ENCODE measurements at places on chromosomes 13 and 19. TPM values are rescaled to one million over a fixed set of nuclear protein-coding genes. Genes with fewer than 3 reads are reported as not detected.

DNA sequence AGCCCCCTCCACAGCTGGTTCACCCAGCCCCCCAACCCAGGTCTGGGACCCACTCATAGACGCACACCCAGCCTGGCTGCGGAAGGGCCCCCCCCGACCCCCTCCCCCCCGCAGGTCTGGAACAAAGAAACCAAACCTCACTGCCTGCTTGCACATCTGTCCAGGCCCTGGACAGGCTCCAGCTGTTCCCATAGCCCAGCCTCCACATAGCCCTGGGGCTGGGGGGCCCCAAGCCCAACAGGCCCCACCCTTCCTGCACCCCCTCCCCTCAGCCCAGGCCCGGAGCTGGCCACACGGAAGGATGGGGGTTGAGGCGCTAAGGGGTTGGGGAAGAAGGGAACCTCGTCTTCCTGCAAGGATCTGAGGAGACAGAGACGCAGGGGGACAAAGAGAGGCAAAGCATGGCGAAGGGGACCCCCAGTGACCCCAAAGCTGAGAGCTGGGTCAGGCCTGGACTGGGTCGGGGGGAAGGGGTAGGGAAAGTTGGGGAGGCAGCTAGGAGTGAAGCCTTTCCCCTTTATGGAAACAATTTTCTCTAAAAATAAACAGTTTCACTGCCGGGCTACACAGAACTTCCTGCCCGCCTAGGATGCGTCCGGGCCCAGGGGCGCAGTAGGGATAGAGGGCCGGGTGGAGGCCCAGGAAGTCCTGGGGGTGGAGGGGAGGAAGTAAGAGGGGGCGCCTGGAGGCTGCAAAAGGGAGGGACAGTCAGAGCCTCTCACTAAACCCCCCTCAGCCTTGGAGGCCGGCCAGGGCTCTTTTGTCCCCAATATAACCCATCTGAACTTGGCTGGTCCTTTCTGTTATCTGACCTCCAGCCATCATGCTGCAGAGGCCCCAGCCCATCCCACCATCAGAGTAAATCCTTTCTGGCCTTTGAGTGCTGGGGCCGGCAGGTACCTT lies 2.4 kb downstream of the KANK2 start:
- ATAC-seq, result no peak

DNA sequence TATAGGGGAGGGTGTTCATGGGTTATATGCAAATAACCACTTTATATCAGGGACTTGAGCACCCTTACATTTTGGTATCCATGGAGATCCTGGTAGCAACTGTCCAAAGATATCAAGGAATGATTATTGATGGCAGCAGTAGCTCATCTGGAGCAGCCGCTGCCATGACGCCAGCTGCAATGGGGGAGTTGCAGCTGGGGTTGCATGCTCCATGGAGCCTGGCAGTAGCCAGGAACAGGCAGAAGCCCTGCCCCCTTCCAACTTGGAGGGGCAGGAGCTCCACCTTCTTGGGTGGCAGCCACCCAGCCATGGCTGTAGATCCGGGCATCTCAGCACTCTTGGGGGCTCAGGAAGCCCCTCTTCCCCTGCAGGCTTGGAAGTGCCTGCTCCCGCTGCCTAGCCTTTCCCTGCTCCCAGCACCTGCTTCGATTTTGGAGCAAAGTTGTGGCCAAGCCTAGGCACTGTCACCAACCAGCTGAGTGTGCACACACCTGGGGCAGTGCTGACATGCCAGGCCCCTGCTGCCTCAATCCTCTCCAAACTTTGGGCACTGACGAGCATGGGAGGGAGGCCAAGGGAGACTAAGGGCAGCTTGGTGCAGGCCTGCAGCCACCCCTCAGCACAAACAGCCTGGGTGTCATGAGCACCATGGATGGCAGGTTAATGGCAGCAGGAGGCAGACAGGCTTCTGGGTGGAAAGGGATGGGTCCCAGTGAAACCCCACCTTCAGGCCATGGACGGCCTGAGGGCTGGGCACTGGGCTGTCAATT lies 235.6 kb upstream of the CSNK1A1L start:
- no peak for ATAC-seq

DNA sequence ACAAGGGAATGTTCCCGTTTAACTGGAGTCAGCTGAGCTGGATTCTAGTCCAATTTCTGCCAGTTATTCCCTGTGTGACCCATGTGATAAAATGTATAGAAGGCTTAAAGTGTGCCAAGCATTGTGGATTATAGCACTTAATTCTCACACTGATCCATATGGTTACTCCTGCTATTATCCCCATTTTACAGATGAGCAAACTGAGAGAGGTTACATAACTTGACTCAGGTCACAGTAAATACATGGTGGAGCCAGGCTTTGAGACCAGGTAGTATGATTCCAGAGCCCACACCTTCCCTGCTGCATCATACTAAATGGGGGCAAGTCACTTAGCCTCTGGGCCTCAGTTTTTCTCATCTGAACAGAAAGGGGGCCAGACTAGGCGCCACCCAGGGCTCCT lies 2.0 kb upstream of the DHRS12 start:
- no peak for ATAC-seq

GRCh38 chr13:30466358-30466714 lies 600 bp upstream of the HMGB1 start:
- ATAC-seq, result no peak

DNA sequence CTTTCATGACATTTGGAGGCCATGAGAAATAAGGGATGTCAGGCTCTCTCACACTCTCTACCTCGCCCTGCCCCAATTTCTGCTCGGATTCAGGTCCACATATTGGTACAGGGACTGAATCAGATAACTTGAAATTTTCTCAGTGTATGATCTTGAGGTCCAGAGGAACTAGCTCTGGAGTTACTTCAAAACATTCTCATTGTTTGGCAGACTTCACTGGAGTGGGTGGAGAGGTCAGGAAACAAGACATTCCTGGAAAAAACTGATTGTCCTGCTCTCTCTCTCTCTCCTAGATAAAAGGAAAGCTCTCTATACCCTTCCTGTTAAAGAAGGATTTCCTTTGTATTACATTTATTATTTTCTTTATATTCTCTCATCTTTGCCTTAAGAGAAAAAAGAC lies 428.1 kb upstream of the DACH1 start:
- ATAC-seq, result no peak

GRCh38 chr19:12331211-12331941 lies 2.1 kb downstream of the ZNF563 start:
- ATAC-seq, result peak; percentile 85

GRCh38 chr13:106349080-106349931 lies 186.2 kb downstream of the EFNB2 start:
- ATAC-seq, result no peak

DNA sequence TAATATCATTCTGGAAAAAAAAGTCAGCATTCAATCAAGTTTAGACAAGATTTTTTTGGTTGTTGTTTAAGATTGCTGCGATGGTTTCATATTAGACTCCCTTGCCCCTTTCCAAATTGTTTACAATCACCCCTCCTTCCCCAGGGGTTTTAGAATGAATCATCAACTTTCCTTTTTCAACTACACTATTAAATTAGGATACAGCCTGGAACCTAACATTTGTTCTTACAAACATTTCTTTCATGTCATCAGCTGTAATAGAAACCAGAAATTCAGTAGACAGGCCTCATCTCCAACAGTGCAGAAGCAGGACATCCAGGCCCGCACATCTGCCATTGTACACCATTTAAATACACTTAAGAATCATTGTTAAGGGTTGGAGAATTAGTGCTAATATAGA lies 44.4 kb upstream of the WDFY2 start:
- ATAC-seq, result no peak

DNA sequence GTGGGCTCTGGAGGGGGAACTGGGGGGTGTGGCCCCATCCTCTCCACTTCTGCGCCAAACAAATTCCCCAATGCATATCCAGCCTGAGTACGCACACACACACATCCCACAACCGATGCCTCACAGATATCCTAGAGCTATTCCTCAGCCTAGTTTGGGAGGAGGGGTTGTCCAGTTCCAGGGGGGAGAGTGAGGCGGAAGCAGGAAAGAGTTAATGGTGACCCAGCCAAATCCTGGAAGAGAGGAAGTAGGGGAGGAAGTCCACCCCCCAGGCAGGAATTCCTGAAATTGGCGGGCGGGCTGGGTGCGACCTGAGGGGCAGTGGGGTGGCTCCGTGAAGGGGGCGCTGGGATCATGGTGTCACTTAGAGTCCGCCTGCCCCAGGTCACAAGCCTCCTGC lies 897 bp downstream of the GPR4 start:
- no peak for ATAC-seq

DNA sequence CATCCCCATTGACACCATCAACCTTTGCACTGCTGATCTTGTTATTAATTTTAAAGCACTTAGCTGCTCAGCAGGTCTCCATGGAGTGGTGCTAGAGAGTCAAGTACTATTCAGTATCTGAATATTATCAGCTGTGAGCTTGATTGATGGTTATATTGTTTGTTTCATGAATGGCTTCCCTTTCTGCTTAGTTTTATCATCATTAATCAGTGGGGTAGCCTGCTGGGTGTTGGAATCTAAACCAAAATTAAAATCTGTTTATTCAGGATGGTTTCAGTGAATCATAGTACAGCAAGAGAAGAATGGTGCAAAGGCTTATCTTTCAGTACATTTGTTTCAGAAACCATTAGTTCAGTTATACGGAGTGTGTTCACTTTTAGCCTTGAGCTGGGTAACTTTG lies 42.5 kb upstream of the SCEL start:
- no peak for ATAC-seq

DNA sequence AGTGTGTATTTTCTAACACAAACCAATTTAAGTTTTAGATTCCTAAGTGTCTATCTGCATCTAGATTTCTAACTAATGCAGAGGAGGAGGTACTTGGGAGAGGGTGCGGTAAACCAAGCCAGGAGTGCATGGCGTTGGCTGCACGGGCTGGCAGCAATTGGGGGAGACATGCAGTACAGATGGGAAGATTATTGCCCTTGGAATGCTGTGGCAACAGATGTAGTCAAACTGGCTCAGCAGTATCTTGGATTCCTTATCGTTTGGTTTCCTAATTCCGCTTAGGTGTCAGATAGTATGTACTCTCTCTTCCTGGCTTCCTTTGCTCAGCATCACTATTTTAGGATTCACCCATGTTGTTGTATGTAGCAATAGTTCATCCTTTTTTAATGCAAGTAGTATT lies 29.4 kb upstream of the STK24 start:
- no peak for ATAC-seq

DNA sequence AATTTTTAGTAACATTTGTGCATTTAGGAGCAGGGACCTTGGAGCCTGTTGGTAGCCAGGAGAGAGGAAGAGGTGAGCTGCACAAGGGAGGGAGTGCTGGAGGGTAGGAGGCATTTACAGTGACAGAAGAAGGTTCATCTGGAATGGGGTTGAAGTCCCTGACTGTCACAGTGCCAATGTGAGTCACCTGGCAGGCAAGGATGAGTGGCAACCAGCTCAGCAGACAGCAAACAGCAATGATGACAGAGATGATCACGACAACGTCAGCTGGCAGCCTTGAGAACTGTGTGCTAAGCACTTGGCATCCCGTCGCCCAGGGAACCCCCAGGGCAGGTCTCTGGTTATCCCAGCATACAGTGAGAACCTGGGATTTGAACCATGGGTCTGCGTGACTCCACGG lies 2.6 kb downstream of the OR10H5 start:
- no peak for ATAC-seq

DNA sequence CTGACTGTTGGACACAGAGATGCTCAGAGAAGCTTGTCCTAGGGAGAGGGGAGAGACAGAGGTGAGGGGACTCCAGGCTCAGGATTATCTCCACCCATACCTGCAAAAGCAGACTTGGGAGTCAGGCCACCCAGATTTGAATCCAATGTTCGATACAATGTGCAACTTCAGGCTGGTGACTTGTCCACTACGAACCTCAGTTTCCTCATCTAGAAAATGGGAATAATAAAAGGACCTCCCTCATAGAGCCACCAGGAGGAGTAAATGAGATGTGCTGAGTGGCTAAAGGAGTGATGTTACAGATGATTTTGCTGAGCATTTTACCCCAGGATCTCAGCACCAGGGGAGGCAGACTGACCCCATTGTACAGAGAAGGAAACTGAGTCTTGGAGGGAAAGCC lies 25.0 kb downstream of the PRKD2 start:
- no peak for ATAC-seq

- no peak for ATAC-seq
Observed at GRCh38 chr19:51456541-51457290, 1.5 kb downstream of the SIGLEC8 start.

DNA sequence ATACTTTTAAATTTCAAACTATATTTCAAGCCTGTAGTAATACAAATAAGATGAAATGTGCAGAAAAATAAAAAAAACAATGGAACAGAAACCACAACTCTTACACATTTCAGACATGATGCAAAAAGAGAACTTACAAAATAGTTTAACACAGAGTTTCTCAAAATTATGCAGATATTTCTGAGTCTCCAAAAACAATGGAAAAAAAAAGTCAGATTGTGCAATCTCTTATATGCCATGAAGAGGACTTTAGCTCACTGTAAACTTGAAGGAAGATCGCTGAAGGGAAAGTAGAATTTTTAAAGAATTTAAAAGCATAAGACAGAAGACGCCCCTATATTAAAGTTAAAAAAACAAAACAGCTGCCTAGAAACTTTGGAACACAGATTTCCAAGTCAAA lies 20.4 kb downstream of the ZNF708 start:
- ATAC-seq, result no peak

- ATAC-seq, result no peak
Observed at GRCh38 chr13:106696140-106696539, 128.2 kb upstream of the ARGLU1 start.

- ATAC-seq, result no peak
Observed at GRCh38 chr13:111610081-111610480, 289.6 kb downstream of the TEX29 start.

- ATAC-seq, result peak; percentile 86
Observed at GRCh38 chr13:75299913-75300862, 181.8 kb downstream of the TBC1D4 start.

GRCh38 chr13:89282241-89282640 lies 1611.1 kb downstream of the SLITRK5 start:
- no peak for ATAC-seq

GRCh38 chr19:49362929-49363267 lies 682 bp upstream of the TEAD2 start:
- ATAC-seq, result no peak

DNA sequence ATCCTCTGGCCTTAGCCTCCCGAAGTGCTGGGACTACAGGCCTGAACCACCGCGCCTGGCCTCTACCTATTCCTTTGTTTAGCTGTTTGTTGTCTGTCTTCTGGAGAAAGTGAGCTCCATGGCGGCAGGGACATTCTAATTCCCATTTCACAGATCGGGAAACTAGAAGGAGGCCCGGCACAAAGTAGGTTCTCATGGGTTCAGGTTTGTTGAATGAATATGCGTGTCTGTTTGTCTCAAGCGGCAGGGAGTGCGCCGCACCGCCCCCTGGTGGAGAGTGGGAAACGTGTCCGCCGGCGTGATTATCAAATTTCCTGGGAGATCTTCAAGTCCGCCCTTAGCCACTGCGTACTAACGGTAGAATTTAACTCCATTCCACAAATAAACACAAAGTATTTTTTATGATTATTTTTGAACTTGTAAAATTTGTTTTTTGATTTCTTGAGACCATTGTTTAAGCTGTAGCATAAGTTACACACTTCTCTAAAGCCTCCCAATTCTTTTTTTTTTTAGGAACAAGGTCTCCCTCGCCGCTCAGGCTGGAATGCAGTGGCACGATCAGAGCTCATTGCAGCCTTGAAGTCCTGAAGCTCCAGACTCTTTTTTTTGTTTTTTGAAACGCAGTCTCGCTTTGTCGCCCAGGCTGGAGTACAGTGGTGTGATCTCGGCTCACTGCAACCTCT lies 8.9 kb upstream of the CCDC9 start:
- peak; percentile 14 for ATAC-seq

The RRAS gene
- total RNA-seq, result 14.3 TPM

The RFPL4AL1 gene
- not detected for total RNA-seq

The KL gene
- not detected for total RNA-seq

The PSG3 gene
- 0.19 TPM for total RNA-seq

The C13orf42 gene
- not detected for total RNA-seq

The CGB3 gene
- not detected for total RNA-seq

Measured in activated T-helper 17 cell treated with anti-CD3 and anti-CD28 coated beads, Interleukin-2, amount 50 U/mL, for 72 hours (primary cell).